ENCODE measurements at places on chromosomes 2 and 18. TPM values are rescaled to one million over a fixed set of nuclear protein-coding genes. Genes with fewer than 3 reads are reported as not detected.

GRCh38 chr2:70633508-70633907 lies 79.9 kb upstream of the TGFA start:
- no peaks in the 10 kb centered on the region for H3K4me1 ChIP-seq
- no peak for DNase-seq
- no peaks in the 10 kb centered on the region for H3K36me3 ChIP-seq
- no peak overlapping the region for H3K4me3 ChIP-seq

The SGO2 gene
- 5.3 TPM for total RNA-seq

The COL4A4 gene
- total RNA-seq, result 34.6 TPM

DNA sequence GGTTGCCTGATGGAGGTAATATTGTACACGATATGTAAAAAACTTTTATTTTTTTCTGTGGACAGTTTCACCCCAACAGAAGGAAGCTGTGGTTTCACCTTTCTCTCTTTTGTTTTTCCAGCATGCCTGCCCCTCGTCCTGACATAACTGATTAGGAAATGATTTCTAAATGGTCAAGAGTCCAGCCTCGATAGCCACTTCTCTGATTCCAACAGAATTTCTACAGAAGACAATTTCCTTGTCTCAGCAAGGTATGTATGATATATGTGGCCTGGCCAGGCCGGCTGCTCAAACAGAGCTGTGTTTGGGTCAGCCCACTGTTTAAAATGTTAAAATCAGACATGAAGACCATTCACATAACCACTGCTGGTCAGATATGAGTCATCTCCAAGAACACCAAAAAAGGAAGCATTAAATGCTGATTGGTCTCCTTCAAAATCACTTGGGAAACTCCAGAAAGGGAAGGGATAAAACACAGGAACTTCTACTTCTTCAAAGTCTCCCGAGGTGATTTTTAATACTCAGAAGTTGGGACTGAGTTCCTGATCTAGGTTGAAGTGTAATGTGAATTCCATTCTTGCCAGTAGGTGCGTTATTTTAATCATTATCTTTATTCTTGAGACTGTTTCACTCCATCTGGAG lies 22.3 kb downstream of the ATP8B1 start:
- no peak overlapping the region for H3K27ac ChIP-seq
- DNase-seq, result no peak
- H3K27me3 ChIP-seq, result no peaks in the 10 kb centered on the region
- H3K4me3 ChIP-seq, result no peak overlapping the region
- H3K4me1 ChIP-seq, result peaks cover 11% of the 10 kb centered on the region

Data from B cell (primary cell).